Stimulated activated CD4-positive, alpha-beta T cell treated with anti-CD3 and anti-CD28 coated beads, TNF-alpha, amount 100 ng/mL, for 1 hour (primary cell): ENCODE measurements at places on chromosomes 13 and 19.

DNA sequence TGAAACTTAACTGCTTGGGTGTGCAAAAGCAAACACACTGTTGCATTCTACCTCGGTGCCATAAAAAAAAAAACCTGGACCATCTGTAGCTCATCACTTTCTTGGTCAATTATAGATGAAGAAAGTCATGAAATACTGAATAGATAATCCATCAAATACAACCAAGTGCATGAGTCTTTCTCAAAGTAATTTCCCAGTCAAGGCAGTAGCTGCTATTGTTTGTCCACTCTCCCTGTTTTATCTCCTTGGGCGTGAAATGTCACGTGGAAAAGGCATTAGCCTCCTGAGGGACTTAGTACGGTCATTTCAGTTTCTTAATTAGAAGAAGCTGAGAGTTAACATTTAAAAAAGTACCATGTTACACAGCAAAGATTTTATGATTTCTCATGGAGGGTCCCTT is 1697.9 kb downstream of the PCDH9 start:
- DNase-seq, result no peak

DNA sequence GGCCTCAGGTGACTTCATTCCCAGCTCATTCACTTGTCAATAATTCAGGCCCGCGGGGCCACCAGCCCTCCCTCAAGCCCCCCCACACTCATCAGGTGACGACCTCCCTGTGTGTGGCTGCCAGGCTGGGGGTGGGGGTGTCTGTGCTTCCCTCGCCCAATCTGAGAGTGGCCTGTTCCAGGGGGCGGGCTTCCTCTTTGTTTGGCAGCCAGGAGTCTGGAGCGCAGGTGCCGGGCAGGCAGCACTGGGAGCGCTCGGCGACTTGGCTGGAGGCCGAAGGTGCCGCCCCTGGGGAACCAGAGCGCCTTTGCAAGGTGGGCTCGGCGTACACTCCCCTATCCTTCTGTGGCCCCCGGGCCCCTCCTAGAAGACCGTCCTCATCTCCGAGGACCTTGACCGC is 5.4 kb upstream of the ZNF98 start:
- DNase-seq, result no peak

DNA sequence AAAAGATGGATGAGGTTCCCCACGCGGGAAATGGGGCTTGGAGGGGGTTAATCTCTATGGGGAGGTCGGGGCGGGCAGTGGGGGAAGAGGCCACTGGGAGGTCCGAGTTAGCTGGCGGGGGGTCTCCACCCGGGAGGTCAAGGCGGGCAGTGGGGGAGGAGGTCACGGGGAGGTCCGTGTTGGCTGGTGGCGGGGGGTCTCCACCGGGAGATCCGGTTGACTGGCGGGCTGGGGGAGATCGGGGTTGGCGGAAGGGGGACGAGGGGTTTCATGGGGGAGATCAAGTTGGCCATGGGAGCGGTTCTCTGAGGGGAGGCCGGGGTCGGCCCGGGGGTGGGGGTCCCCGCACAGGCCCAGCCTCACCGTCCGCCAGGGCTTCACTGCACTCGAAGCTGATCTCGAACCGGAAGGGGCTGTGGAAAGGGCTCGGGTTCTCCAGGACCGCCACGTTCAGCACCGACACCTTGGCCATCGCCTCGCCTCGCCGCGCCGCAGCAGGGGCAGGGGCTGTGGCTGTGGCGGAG is 342 bp downstream of the ASF1B start:
- DNase-seq, result no peak

- no peak for DNase-seq
Measured at GRCh38 chr13:41917641-41918040, 43.3 kb downstream of the VWA8 start.

- DNase-seq, result no peak
Measured at GRCh38 chr13:103275722-103276121, 209.5 kb upstream of the SLC10A2 start.

- DNase-seq, result no peak
Measured at GRCh38 chr13:39565036-39565949, 37.7 kb downstream of the LHFPL6 start.

GRCh38 chr19:5973376-5973775 is 4.6 kb downstream of the RANBP3 start:
- no peak for DNase-seq

- peak; percentile 65 for DNase-seq
Measured at GRCh38 chr19:55166530-55167268, at the start of gene DNAAF3. DNAAF3 (minus strand) TSS chr19:55166613; CDS start chr19:55166413, 200 bp downstream.

GRCh38 chr19:23770672-23771250 is 12.1 kb upstream of the ZNF681 start:
- DNase-seq, result no peak

DNA sequence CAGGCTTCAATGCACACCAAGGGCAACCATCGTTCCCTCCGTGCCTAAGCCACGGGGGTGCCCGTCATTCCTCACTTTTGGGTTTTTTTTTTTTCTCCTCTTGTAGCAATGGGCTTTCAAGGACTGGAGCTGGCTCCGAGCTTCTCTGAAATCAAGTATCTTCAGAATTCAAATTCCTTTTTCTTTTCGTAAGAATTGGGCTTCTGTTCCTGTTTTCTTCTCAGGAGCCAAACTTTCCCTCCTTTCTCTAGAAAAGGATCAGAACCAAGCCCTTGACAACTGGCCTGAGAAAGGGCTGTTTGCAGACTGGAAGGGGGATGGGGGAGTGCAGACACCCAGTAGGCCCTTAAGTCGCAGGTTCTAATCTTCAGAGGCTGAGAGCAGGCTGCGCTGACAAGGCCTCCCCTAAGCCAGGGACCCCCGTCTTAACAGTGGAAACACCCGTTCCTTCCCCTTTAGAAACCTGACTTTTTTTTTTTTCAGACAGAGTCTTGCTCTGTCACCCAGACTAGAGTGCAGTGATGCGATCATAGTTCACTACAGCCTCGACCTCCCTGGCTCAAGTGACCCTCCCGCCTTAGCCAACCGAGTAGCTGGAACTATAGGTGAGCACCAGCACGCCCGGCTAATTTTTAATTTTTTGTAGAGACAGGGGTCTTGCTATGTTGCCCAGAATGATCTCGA is 51.6 kb downstream of the RFX2 start:
- DNase-seq, result no peak

DNA sequence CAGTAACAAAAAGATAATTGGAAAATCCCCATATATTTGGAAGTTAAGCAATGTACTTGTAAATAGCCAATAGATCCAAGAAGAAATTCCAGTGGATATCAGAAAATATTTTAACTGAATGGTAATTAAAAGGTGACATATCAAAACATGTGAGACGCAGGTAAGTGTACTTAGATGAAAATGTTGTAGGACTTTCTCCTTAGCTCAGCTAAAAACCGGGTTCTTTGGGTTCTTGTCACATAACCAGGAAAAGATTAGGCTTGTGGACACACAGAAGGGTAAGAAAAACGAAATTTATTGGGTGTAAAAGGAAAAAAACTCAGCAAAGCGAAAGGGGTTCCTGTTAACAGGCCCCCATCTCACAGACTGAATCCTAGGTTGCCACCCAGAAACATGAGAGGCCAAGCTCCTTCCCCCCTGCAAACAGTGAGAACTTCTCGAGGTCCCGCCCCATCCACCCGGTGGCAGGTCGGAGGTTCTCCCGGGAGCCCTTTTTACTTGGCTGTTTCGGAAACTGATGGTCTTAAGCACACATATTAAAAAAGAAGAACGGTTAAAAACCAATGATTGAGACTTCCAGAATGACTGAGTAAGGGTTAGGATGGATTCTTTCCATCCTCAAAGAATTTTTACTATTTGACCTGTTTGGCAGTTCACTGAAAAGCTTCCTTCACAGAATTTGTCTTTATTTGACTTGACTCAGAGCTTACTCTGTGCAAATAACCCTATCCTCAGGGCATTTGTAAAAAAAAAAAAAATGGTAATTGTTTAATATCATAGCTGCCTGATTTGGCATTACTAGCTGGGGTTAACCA is 3.1 kb upstream of the CCDC70 start:
- no peak for DNase-seq

GRCh38 chr13:113471844-113472243 is 18.6 kb upstream of the ADPRHL1 start:
- no peak for DNase-seq

- no peak for DNase-seq
Measured at GRCh38 chr13:36919171-36919832, 736 bp downstream of the SMAD9 start.

GRCh38 chr13:101127741-101128353 is 288.5 kb downstream of the NALCN start:
- DNase-seq, result no peak

- DNase-seq, result peak; percentile 2
Measured at GRCh38 chr19:16778796-16779411, 50.3 kb upstream of the SIN3B start.

- DNase-seq, result no peak
Measured at GRCh38 chr13:21014502-21015170, 46.8 kb downstream of the LATS2 start.

DNA sequence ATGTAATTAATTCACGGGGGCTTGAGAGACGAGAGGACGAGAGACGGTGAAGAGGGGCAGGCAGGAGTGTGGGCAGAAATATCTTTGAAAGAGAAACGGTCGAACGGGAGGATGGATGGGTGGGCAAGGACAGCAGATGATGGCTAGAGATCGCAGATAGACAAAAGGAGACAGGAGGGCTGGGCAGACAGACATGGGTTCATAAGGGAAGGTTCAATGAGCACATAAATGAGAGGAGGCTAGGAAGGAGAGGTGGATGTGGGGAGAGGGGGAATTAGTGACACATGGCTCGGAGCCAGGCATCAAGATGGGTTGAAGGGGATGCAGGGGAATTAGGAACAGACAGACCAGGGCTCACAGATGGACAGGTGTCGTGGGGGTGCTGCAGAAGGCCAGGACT is 1.1 kb downstream of the SYT3 start:
- no peak for DNase-seq

DNA sequence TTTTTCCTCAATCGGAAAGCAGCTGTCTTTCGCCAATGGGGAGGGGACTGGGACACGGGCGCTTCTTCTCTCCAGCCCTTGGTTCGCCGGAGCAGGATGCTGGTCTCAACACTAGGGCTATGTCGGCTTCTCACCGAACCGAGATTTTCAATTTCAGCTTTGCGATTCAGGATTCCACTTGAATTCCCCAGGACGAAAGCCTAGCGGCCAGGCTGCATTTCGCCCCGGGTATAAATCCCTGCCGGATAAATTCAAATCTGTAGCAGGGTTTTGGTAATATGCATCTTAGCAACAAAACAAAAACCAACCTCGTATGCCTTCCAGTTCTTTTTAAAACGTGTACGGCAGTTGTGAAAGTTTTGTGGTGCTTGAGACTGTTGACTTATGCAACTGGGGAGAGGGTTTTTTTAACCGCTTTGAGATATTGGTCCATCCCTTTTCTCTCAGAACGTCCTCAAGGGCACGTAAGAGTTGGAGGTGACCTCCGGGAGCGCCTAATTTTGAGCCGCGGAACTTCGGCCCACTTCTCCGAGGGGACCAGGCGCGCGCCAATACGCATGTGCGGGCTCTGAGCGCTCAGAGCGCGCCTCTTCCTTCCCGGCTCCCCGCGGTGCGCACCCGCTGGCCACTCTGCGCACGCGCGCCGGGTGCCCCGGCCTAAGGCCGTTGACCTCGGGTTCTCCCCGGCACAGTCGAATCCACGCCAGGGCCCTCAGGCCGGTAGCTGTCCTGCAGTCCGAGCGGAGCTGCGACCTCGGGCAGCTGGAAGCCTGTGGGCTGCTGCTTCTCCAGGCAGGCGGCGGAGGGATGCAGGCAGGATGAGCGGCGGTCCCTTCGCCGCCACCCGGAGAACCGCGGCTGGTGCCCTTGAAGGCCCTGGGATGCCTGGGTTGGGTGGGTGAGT is 7.6 kb downstream of the POU4F1 start:
- DNase-seq, result no peak

GRCh38 chr19:4583961-4584669 is 24.6 kb upstream of the SEMA6B start:
- DNase-seq, result peak; percentile 29

GRCh38 chr13:45102136-45102507 is 18.2 kb upstream of the GTF2F2 start:
- no peak for DNase-seq

- DNase-seq, result no peak
Measured at GRCh38 chr13:84705982-84706710, 823.9 kb upstream of the SLITRK1 start.

DNA sequence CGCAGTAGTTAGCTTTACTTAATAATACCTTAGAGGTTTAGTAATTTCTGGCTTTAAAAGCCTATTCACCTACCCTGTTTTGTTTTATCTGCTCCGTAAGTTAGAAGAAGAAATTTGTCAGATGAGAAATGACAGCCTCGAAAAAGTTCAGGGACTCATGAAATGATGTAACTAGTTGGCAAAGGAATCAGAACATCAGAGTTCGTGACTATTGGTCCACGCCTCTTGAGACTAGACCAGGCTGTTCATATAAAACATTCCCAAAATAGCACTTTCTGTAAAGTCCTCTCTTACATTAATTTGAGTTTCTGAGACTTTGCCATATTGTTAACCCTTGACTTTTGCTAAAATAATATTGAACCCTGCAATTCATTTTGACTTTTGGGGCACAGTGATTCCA is 92.0 kb downstream of the HS6ST3 start:
- no peak for DNase-seq

- no peak for DNase-seq
Measured at GRCh38 chr19:16325161-16325527, 518 bp downstream of the KLF2 start.
